ENCODE measurements at places on chromosomes 5 and 9.

DNA sequence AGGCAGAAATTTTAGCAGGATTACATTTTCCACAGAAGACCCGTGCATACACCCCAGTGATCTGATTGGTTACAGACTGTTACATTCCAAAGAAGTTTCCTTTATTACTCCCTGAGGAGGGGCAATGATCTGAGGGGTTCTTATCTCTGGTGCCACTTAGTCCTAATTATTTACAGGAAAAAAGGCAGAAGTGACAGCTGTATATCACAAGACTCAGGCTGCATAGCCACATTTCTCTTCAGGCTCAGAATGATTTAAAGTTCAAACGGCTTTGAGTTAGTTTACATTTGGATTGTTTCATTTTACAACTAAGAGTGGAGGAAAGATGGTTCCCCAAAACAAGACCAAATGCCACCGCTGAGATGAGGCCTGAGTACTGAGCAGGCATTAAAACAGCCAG lies 17.3 kb downstream of the NAIF1 start:
- no peak for DNase-seq

DNA sequence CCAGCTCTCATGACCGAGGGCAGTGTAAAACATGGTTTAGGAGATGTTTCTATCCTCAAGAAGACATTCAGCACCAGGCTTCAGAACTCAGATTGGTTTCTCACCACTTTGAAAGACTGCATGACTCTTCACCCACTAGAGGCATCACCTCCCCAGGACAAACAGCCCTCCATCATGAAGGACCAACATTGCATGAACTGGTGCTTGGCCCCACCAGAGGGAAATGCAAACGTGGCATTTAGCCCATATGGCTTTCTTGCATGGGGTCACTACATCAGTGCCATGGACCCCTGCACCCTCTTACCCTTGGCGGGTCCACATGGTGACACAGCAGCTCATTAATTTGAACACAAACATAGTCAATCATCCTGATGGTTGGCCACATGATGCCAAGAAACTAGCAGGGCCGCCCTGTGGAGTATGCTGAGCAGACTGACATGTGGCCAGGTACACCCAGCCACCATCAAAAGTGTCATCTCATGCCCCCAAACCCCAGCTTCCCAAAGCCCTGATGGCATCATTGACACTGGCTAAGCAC lies 129.5 kb upstream of the FSTL4 start:
- no peak for DNase-seq

GRCh38 chr9:32380944-32381343 lies 3.5 kb upstream of the ACO1 start:
- no peak for DNase-seq

GRCh38 chr9:15211160-15211814 lies 95.7 kb downstream of the TTC39B start:
- peak; percentile 9 for DNase-seq

DNA sequence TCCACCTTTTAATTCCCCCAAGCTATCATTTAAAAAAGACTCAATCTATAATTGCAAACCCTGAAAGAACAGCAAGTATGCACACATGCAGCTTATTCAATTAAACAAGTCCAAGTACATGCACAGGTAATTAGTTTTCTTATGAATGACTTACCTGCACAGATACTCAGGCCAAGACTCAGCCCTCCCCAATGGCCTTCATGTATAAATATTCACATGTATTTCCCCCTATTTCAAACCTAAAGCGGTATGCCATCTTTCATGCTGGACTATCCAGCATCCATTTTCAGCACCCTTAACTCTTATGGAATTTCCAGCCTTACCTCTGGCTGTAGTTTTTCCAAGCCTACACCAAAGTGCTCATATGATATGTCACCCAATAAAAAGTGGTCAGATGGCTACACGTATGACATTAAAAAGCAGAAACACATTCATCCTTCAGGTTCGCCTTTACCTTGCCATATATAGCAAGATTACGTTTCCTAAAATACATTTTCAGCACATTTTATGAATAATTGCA lies 205.5 kb downstream of the MEF2C start:
- DNase-seq: no peak

DNA sequence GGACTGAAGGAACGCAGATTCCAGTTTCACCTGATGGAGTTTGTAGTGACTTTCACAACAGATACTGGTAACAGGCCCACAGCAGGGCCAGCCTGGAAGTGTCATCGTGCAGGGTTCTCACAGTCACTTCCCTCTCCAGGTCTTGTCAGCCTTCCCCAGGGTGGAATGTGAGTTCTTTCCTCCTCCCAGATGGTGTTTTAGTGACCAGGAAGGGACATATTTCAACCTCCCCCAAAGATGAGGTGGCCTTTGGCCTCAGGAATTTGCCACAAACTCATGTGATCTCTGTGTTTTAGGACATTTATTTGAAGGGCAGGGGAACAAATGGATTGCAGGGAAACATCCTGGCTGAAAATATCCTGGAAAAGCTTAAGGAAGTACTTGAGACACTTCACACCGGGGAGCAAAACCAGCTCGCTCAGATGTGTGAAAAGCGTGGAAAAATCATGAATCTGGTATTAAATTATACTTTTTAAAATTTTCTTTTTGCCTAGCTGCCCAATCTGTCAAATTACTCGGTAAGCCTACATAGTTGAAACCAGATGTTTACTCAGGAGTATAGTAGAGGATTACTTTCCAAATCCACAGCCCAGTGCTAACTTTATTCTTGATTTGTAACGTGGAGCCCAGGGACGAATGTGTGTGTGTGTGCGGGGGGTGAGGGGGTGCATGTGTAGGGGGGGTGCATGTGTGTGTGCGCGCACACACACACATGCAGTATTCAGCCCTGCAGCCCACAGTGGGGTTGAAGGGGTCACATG lies 66.8 kb downstream of the PTPDC1 start:
- DNase-seq: no peak

GRCh38 chr9:68533678-68534077 lies 7.0 kb downstream of the TMEM252 start:
- no peak for DNase-seq

- DNase-seq: no peak
Measured at GRCh38 chr9:82147798-82148425, 159.3 kb downstream of the SPATA31D1 start.

GRCh38 chr9:107007402-107007801 lies 144.4 kb downstream of the ZNF462 start:
- no peak for DNase-seq

DNA sequence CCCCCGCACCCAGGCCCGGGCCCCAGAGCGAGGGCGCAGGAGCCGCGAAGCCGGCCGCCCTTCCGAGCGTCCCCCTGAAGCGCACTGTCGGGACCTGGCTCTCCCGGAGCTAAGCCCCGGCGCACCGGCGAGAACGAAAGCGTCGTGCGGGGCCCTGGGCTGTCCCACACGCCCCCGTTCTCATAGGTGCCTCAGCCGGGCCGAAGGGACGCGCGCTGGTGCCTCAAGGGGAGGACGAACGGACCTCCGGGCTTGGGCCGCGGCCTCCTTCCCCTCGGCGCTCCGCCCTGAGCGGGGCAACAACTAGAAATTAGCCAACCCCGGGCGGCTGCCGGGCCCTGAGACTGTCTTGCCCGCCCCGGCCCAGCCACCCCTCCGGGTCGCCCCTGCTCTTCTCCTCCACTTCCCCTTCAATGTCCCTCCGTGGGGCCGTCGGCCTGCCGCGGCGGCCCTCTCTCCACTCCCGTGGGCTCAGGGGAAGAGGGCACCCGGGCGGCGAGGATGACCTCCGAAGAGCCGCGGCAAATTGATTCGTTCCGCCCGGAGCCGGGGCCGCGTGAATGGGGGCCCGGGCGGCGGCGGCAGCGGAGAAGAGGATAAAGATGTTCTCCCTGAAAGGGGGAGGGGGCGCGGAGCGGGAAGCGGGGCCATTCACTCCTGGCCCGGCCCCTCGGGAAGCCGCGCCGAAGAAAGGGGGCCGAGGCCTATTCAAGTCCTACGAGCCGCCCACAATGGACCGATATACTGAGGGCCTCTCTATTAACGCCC lies 3.5 kb upstream of the PRDM12 start:
- no peak for DNase-seq

DNA sequence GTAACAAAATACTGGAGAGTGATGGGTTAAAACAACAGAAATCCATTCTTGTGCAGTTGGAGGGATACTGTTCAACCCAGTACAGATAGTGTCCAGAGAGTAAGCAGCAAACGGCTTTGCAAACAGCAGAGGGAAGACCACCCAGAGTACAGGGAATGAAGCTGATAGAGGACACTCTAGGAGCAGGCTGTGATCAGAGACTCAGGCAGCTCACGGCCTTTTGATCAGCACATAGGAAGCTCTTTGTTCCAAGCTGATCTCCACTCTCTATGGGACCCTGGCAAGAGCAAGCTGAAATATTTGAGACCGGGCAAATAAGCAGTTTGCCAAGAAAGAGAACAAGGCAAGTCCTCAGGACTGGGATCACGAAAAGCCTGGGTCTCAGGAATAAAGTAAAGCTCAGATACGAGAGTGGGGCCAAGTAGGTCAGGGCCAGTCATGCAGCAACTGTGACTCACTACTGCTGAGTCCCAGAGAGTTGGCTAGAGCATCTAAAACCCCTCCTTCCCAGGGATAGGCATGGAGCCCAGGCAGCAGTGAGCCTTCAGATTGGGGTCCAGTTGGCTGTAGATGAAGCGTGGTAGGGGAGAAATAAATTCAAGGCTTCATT lies 52.4 kb downstream of the MELK start:
- no peak for DNase-seq

DNA sequence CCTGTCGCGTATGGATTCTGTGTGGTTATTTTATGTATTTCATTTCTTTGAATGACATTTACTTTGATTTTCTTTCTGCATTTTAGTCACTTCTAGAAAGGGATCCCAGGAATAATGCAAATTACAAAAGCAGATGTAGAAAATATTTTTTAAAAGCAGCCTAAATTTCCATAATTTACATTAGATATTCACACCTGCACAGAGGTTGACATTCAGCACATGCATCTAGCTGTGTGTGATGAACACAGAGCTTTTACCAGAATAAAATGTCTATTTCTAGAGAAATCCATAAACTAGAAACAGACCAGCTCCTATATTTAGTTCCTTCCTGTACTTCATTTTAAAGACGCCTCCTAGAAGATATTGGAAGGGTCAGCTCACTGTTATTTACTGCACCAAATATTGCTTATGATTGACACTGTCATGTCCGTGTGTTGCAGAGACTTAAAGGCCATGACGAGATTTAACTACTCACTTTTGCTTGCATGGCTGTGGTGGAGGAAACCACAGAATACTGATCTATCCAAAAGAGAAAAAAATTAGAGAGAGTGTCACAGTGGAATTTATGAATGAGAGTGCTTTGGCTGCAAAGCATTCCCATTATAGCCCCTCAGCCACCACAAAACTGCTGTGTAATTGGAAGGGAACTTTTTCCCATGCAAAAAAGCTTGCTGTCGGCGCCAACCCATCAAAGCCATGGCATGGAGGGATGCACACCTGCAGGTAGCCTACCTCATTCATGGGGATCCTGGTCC lies 58.1 kb downstream of the EBF1 start:
- DNase-seq: no peak

DNA sequence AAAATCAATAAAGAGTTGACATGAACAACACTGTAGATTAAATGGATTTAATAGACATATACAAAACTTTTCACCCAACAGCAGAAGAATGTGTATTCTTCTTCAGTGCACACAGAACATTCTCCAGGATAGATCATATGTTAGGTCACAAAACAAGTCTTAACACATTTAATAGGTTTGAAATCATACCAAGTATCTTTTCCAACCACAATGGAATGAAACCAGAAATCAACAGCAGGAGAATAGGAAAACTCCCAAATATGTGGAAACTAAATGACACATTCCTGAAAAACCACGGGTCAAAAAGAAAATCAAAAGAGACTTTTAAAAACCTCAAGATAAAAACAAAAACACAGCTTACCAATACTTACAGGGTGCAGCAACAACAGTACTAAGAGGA lies 790.1 kb upstream of the ZNF608 start:
- DNase-seq: no peak

GRCh38 chr5:4883360-4883759 lies 256.8 kb upstream of the ADAMTS16 start:
- no peak for DNase-seq

DNA sequence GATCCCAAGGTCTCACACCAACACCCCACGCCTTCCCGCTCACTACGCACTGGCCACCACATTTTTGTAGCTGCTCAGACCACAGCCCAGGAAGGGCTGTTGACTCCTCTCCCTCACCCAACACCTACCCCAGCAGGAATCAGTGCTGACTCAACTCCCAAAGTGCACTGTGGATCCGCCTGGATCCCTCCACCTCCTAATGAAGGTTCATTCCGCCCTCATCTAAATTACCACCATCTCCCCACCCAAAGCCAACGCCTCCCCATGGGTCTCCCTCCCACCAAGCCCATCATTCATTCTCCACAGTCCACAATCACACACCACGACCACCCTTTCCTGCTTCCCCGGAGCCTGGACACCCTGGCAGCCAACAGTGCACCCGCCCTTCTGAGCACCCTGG lies 57.8 kb downstream of the OLFM1 start:
- DNase-seq: no peak

DNA sequence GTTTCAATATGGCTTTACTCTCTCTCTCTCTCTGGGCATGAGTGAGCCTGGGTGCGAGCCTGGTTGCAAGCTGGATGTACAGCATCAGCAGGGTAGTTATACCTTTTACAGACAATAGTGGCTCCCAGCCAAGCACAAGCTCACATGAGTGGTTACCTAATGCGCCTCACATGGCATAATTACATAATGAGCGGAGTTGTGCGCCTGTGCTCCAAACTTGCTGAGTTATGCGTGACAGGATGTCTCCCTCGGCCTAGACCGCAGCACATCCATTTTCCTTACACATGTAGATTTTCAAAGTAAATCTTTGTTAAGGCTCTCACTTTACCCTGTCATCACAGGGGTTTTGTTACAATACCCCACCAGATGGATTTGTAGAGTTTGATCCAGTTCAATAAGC lies 233.5 kb upstream of the WWC1 start:
- DNase-seq: no peak

DNA sequence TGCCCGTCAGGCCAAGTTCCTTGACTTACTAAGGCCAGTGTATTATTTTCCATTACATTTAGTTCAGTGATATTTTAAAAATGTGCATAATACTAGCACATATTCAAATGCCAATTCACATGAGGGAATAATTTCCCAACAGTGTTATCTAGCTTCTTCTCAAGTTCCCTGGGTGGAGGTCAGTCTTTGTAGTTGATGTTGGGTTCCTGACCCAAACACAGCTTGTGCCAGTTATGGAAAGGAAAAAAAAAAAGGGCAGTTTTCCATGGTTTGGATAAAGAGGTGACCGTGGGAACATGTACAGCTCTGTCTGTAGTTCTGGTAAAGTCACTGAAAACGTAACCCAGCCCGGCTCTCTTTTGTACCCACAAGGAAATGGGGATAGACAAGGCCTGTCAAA lies 11.5 kb upstream of the PTPN3 start:
- no peak for DNase-seq

DNA sequence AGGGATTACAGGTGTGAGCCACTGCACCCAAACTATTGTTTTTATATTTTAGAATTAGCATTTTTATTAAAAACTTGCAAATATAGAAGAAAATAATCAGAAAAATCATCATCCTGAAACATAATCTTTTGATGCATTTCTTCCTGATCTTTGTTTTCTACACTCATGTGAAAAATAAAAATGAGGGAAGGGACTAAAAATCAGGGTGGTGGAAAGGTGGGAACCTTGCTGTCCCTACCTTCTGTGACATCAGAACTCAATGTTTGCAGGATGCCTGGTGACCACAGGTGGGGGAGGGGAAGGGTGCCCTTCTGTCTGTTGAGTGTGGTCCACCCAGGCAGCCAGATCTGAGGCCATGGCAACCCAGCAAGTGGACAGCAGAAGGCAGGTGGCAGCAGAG lies at the start of gene SMIM23:
Gene SMIM23 (plus strand): TSS at position 301 of the 400 bp plus-strand sequence. CDS start 55 bp downstream, at position 356.
- DNase-seq: no peak
